A549 treated with dexamethasone at 1 μM for 4 hours (cell line): ENCODE measurements at places on chromosomes 2 and 18. TPM values are rescaled to one million over a fixed set of nuclear protein-coding genes. Genes with fewer than 3 reads are reported as not detected.

The CDK15 gene
- not detected in 5 replicates for total RNA-seq

The IL1RN gene
- total RNA-seq: 0.30 to 0.54 TPM (median 0.37 TPM) in 5 replicates

The ARHGEF4 gene
- 7.8 to 15.5 TPM (median 11.2 TPM) in 5 replicates for total RNA-seq

The FABP1 gene
- total RNA-seq: not detected in 5 replicates

The ARHGAP15 gene
- total RNA-seq: 0.14 TPM in 1 of 5 replicates, not detected in the others

The PCARE gene
- total RNA-seq: not detected in 5 replicates

The MAP2 gene
- 1.1 to 2.4 TPM (median 1.2 TPM) in 5 replicates for total RNA-seq

The CPSF3 gene
- 56.0 to 60.8 TPM (median 58.1 TPM) in 5 replicates for total RNA-seq

The SERPINB11 gene
- 0.08 to 0.22 TPM in 2 of 5 replicates, not detected in the others for total RNA-seq

The CYP20A1 gene
- total RNA-seq: 9.0 to 11.5 TPM (median 9.8 TPM) in 5 replicates

The ASB18 gene
- not detected in 5 replicates for total RNA-seq

The DAW1 gene
- total RNA-seq: 2.3 to 3.0 TPM (median 2.4 TPM) in 5 replicates

The SYT4 gene
- total RNA-seq: not detected in 5 replicates

The MAP3K20 gene
- 25.6 to 36.2 TPM (median 31.0 TPM) in 5 replicates for total RNA-seq

The ASTL gene
- total RNA-seq: not detected in 5 replicates

The RAD51AP2 gene
- total RNA-seq: not detected in 5 replicates

The NEURL3 gene
- total RNA-seq: 0.39 to 0.61 TPM (median 0.45 TPM) in 5 replicates

The FKBP7 gene
- total RNA-seq: 9.9 to 14.7 TPM (median 10.5 TPM) in 5 replicates

The BOLL gene
- total RNA-seq: not detected in 5 replicates

The TDRD15 gene
- not detected in 5 replicates for total RNA-seq

The RNU2-63P gene
- total RNA-seq: not detected in 5 replicates

The NOP58 gene
- total RNA-seq: 114 to 139 TPM (median 123 TPM) in 5 replicates

The DSG1 gene
- not detected in 5 replicates for total RNA-seq

The INPP5D gene
- 0.40 to 0.70 TPM (median 0.62 TPM) in 5 replicates for total RNA-seq

The ASPRV1 gene
- total RNA-seq: 0.18 to 0.44 TPM (median 0.30 TPM) in 5 replicates

The TSGA10 gene
- 2.1 to 4.5 TPM (median 3.2 TPM) in 5 replicates for total RNA-seq

The SRD5A2 gene
- total RNA-seq: 0.02 to 0.05 TPM (median 0.02 TPM) in 5 replicates

The GREB1L gene
- 3.5 to 7.5 TPM (median 5.3 TPM) in 5 replicates for total RNA-seq

The RAB17 gene
- total RNA-seq: 0.19 to 0.54 TPM (median 0.32 TPM) in 5 replicates

The SPAG16 gene
- 9.9 to 13.0 TPM (median 11.5 TPM) in 5 replicates for total RNA-seq

The PPP4R3B gene
- total RNA-seq: 24.3 to 38.0 TPM (median 33.4 TPM) in 5 replicates

The CYRIA gene
- total RNA-seq: 0.31 to 0.58 TPM (median 0.46 TPM) in 5 replicates

The MATN3 gene
- total RNA-seq: 11.0 to 18.8 TPM (median 15.4 TPM) in 5 replicates

The NDUFV2 gene
- total RNA-seq: 111 to 141 TPM (median 117 TPM) in 5 replicates

The GPD2 gene
- 20.9 to 38.2 TPM (median 31.5 TPM) in 5 replicates for total RNA-seq

The NT5DC4 gene
- 0.05 TPM in 1 of 5 replicates, not detected in the others for total RNA-seq

The MAP3K19 gene
- total RNA-seq: not detected in 5 replicates

The SLC9A4 gene
- not detected in 5 replicates for total RNA-seq

The TSPYL6 gene
- 0.03 TPM in 1 of 5 replicates, not detected in the others for total RNA-seq

The PROKR1 gene
- 0.01 to 0.05 TPM (median 0.04 TPM) in 3 of 5 replicates, not detected in the others for total RNA-seq

The TANC1 gene
- 7.1 to 11.1 TPM (median 9.5 TPM) in 5 replicates for total RNA-seq

The LIMS3 gene
- total RNA-seq: not detected in 5 replicates

The FAM237A gene
- total RNA-seq: not detected in 5 replicates

The ATG16L1 gene
- total RNA-seq: 32.5 to 43.3 TPM (median 39.6 TPM) in 5 replicates

The HTR2B gene
- total RNA-seq: 0.04 TPM in 1 of 5 replicates, not detected in the others

The MOGAT1 gene
- not detected in 5 replicates for total RNA-seq
